Stimulated activated CD4-positive, alpha-beta T cell treated with anti-CD3 and anti-CD28 coated beads, Interleukin-12 subunit alpha, Interleukin-12 subunit beta, amount 100 ng/mL, for 4 hours (primary cell): ENCODE measurements at places on chromosomes 2 and 18.

DNA sequence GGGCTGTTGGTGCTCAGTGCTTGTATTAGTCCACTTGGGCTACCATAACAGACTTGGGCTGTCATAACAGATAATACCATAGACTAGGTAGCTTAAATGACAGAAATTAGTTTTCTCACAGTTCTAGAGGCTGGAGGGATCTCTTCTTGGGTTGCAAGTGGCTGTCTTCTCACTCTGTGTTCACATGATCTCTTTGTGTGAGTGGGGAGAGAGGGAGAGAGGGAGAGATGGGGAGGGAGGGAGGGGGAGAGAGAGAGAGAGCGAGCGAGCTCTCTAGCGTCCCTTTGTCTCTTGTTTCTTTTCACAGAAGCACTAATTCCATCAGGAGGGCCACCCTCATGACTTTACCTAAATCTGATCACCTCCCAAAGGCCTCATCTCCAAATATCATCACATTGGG, 4.5 kb upstream of the XRCC5 start:
- no peak for DNase-seq

- no peak for DNase-seq
These were observed 47.0 kb downstream of the RAB12 start for GRCh38 chr18:8656232-8656631.

DNA sequence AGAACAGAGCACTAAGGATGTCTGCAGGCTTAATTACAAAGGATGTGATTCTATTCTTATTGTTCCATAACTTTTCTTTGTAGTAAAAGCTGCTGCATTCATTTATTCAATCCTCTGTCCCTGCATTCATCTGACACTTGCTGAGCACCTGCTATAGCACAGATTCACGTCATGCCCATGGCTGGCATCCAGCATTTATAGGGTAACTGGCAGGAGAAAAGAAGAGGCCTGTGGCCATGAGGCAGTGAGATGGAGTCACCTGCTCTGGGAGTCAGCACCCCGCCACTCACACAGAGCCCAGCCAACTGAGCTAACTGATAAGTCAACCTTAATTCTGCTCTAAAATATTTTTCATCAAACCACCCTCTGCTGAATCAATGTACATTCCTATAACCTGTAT, 18.3 kb upstream of the CDC42EP3 start:
- DNase-seq = no peak

DNA sequence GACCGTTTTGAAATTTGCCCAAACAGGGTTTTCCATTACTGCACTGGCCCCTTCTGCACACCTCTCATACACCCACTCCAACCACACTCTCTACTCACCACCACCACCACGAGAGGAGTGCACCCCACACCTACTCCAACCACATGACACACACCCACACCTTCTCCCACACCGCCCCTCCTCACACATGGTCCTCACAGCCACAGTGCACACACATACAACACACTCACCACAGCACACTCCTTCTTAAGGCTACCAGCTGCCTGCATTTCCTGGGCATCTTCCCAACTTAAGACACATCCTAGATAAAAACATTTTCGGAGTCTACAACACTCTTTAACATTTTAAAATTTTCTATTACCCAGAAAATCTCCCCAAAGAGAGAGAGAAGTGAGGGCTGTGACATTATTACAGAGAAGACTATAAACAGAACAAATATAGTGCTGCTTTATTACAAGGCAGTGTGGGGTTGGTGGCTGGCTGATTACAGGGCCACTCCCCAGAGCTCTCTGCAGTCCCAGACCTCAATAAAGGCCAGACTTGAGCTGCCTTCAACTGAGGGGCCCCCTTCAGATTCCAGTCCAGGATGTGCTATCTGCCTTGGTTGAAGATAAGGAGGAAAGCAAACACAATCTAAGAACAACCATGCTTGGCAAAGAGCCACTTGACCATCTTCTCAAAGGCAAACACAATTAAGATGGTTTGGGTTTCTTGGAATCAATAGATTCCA, 36.1 kb downstream of the NHEJ1 start:
- DNase-seq = no peak

DNA sequence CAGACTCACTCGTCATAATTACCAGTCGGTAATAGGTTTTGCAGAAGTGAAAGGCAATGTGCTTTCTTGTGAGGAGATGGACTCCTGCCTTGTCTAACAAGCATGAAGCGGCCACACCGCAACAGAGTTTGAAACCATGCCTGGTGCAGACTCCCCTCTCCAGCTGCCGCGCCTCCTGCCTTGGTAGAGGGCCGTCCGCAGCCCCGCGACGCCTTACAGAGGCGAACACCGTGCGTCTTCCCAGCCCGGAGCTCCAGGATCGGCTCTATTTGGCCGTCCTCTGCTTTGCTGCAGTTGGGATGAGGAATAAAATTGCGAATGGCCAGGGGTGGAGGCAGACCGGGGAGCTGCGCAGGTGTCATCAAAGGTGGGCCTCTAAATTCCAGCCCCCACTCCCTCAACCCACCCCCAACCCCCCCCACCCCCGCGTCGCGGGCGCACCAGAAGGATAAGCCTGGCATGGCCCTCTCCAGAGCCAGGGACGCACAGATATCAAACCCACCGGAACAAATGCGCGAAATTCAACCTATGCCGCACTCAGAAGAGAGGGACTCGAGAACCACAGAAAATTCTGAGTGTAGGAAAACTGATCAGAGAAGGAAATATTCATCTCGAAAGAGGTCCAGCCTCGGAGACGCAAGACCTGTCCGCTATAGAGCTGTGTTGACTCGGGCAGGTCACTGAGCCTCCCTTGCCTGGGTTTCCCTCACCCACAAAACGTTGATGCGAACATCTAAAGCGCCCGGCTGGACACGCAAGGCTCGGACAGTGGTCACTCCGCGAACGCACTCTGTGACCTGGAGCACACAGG, 1.1 kb downstream of the TRABD2A start:
- no peak for DNase-seq

GRCh38 chr18:64097497-64097896, 51.4 kb downstream of the LINC00305 start:
- no peak for DNase-seq
